ENCODE measurements at places on chromosomes 5 and 9.

DNA sequence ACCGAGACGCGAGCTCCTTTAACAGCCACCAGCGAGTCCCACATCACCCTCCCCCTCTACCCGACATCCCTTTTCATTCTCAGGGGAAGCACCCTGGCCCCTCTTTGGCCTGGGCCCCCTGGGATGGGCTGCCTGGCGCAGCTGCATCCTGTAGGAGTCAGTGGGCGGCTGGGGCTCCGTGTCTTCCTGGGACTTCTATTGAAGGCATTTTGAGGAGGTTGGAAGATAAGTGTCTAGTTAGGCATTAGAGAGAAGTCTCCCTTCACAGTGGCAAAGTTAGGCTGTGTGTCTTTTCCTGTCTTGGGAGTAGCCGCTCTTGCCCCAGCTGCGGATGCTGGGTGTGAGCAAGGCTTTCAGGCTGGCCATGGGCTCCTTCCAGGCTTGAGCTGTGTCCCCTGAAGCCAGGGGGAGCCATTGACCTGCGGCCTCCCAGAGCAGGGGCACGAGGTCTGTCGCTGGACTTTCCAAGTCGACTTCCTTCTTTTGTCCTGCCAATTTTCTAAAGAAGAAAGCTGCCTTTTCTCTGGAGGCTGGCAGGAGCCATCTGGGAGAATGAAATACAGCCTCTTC is 18.6 kb upstream of the NKD2 start:
- no peak for DNase-seq

GRCh38 chr9:6272229-6272598 is 56.0 kb upstream of the TPD52L3 start:
- no peak for DNase-seq

- no peak for DNase-seq
Measured at GRCh38 chr5:101338226-101338625, 435.1 kb upstream of the ST8SIA4 start.

DNA sequence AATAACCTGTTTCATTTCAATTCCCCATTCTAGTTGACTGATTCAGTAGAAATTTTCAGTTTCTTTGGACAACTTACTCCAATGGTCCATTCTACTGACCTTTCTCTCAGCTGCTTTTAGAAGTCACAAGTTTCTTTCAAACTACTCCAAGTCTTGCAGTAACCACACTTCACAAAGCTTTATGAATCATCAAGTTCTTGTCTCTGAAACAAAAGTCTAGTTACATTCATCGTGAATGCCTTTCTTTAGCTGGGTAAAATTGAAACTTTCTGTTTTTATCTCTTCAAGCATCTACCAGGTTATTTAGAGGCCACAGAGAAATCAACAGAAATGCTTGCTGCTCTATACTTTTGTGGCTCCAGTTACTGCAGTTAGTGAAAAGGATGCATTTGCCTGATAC is 405.4 kb downstream of the TMEM232 start:
- DNase-seq = no peak

DNA sequence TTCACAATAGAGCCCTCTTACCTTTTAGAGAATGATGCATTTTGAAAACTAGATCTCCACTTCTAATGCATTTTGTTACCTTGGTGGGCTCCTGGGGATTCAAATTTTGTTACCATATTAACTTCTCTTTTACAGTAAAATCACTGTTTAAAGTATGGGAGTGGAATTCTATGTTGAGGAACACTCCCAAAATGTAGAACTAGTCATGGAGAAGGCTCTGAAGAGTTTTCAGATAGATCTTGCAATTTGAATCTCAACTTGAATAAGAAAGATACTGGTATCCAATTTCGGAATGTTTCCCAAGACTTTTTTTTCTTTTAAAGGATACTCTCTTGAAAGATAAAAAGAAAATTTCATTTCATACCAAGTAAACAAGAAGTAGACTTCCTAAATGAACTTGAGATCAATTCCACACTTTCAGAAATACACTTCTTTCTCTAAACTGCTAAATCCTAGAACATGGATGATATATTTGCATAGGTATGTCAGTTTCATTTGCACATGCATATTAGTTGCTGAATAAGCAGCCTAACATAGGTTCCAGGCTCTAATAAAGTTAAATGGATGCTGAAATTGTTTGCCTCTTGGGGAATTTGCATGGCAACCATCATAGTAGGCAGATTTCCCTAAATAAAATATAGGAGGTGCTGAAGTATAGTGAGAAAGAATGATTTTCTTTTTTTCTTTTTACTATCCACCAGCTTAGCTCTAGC is 205.4 kb downstream of the ADAMTS6 start:
- no peak for DNase-seq

All from activated naive CD4-positive, alpha-beta T cell (primary cell).